ENCODE measurements at places on chromosomes 6 and 20.

GRCh38 chr20:63488315-63489251, 10.3 kb downstream of the EEF1A2 start:
- no peak for DNase-seq

DNA sequence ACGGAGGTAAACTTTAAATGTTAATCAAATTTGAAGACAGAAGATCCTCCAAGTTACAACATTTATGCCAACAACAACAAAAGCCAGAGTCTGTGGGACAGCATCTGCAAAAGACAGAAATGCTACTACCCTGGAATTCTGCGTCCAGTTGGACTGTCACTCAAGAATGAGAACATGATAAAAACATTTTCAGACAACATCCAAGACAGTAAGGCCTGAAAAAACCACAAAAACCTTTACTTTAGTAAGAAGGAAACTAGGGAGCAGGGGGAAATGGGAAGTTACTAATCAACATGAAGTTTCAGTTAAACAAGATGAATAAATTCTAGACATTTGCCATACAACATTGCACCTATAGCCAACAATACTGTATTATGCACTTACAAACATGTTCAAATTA, 77.6 kb downstream of the MLIP start:
- no peak for DNase-seq

- no peak for DNase-seq
These were observed 128.0 kb upstream of the NT5E start for GRCh38 chr6:85321906-85322305.

DNA sequence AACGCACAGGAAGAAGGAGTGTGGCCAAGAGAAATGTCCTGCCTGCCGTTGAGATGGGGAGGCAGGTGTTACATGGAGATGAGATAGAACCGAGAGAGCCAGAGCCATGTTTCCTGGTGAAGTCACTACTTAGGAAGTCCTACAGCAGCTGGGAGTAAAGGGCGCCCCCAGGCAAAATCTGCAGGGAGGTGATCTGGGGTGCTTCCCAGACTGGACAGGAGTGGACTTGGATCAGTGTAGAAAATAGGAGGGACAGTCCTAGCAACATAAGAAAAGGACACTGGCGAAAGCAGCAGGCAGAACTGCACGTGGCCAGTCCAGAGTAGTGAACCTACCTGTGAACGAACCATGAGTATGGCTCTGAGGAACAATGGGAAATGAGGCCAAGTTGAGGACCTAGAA, 85.3 kb downstream of the CD164 start:
- DNase-seq = no peak

- no peak for DNase-seq
These were observed 94.7 kb upstream of the SNX9 start for GRCh38 chr6:157728183-157728881.

DNA sequence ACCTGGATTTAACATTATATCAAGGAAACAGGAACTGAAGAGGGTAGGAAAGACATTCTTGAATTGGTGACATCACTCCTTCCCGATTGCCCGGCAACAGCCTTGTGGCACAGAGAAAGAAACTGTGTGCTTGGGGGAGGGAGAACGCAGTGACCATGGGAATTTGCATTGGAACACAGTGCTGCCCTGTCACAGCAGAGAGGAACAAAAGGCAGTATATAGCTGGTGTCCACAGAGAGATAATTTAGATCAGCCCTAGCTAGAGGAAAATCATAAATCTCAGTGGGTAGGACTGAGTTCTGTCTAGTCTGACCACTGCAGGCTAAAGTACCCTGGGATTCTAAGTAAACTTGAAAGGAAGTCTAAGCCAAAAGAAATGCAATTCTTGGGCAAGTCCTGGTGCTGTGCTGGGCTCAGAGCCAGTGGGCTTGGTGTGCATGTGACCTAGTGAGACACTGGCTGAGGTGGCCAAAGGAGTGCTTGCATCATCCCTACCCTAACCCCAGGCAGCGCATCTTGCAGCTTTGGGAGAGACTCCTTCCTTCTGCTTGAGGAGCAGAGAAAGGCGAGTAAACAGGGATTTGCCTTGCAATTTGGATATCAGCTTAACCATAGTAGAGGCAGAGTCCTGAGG, 697.6 kb downstream of the HACE1 start:
- no peak for DNase-seq

DNA sequence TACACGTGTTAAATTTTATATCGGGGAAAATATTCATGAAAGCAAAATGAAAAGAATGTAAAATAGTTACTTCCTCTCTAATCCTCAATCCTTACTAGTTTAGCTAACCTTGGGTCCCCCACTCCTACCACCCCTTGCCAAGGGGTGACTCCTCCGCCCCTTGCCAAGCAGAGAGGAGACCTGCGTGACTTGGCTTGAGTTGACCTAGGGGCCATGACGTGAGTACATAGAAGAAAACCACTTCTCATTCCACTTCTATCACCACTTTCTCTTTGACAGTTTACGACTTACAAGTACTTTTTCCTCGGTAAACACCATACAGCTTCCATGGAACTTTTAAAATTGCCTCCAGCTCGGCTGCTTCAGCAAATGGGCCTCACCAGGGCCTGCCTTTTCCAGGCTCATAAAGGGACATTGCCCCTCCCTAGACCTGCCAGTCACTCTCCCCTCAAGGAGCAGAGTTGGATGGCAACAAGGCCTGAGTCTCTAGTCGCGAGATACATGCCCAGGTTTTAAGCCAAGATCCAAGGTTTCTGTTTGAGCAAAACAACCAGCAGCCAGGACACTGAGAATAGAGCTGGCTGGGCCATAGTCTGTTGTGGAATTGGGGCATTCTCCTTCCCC, 29.9 kb downstream of the SDCBP2 start:
- no peak for DNase-seq

Data from activated T-cell treated with anti-CD3 and anti-CD28 coated beads, Interleukin-2, amount 50 U/mL, for 48 hours (primary cell).